T-cell (primary cell): ENCODE measurements at places on chromosomes 5 and 9.

- DNase-seq, result no peak
Observed at GRCh38 chr9:33443464-33444154, 3.8 kb downstream of the AQP3 start.

DNA sequence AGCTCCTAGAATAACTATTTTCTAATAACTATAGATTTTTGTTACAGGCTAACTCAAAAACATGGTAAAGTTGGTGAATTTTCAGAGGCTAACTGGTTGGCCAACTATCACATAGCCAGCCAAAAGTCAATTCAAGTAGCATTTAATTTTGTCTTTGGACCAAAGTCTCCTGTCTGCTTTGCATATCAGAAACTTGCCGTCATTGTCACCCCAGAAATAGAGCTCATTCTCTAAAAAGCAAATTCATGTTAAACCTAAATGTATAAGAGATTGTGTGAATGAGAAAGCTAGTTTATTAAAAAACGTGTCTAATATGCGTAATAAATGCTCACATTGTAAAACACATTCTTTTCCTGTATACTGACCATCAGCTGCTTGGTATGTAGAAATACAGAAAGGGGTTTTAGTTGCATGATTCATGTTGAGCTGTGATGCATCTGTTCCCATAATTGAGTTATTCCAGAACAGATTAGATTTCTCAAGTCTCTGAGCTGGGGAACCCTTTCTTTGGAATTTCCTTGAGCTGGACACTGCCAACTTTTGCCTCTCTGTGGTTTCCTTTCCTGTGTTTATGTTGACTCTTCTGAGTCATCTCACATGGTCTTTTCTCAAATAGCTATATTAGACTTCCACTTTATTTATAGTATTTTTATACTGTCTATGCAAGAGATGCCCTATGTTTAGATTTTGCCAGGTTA lies 7.3 kb downstream of the SRFBP1 start:
- DNase-seq, result no peak

GRCh38 chr5:52065182-52065581 lies 681.9 kb downstream of the ISL1 start:
- DNase-seq, result no peak

- no peak for DNase-seq
Observed at GRCh38 chr9:82495884-82496777, 507.6 kb downstream of the SPATA31D1 start.

DNA sequence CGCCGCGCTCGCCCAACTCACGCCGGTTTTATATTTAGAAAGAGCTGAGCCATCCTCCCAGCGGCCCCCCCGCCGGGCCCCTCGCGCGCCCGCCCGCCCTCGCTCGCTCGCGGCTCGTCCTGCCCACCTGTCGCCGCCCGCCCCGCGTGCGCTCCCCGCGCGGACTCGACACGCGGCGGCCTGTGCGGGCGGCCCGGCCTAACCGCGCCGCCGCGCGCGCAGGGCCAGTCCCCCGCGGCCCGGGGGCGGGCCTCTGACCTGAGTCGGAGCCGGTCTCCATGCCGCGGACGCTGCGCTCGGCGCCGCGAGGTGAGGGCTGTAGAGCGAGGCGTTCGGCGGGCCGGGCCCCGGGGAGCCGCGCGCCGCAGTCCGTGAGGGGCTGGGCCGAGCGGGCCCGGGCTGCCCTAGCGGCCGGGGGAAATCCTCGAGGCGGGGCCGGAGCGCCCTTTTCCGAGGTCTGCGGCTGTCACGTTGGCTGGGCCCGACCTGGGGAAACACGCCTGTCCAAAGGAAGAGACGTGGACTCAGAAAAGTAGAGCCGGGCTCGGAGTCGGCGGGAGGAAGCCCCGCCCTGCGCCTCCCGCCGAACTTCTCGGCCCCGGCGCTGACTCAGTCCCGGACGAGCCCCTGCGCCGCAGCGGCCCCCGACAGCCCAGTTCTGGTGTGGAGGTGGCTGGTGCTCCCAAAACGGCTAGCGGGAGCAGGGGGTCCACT lies at the start of gene ECPAS:
ECPAS (minus strand) TSS at position 526 of the 714 bp plus-strand sequence. CDS start 11,465 bp downstream, outside the sequence.
- peak; percentile 55 for DNase-seq

- no peak for DNase-seq
Observed at GRCh38 chr5:127571314-127572131, 54.1 kb downstream of the PRRC1 start.

- no peak for DNase-seq
Observed at GRCh38 chr5:95821110-95822021, 1.2 kb downstream of the GLRX start.

- no peak for DNase-seq
Observed at GRCh38 chr5:157247267-157247666, 18.7 kb upstream of the CYFIP2 start.

DNA sequence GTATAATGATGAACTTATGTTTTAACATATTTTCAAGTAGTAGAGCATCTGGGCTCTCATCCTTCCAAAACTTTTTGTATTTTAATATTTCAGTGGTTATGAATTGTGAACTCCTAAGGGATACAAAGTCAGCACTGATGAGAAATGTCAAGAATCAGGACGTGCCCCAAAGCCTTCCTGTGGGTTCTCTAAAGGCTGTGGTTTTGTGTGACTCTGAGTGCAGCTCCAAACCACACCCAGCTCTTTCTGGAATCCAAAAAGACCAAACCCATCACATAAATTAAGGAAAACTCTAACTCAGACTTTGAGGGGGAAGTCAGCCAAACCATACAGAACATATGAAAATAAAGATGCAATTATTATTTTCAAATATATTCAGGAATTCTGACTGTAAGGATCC lies 40.8 kb upstream of the SMU1 start:
- DNase-seq, result no peak
